Right ventricle myocardium inferior (tissue), 1 donor: ENCODE measurements at places on chromosomes 1 and 21. TPM values are rescaled to one million over a fixed set of nuclear protein-coding genes. Genes with fewer than 3 reads are reported as not detected.

The UBE4B gene
- 66.4 TPM for total RNA-seq

The SPATA46 gene
- total RNA-seq, result not detected

- DNase-seq, result no peak
Measured at GRCh38 chr1:198605406-198605805, 33.4 kb upstream of the PTPRC start.

- DNase-seq, result no peak
Measured at GRCh38 chr1:176696109-176696508, 233.1 kb downstream of the PAPPA2 start.

DNA sequence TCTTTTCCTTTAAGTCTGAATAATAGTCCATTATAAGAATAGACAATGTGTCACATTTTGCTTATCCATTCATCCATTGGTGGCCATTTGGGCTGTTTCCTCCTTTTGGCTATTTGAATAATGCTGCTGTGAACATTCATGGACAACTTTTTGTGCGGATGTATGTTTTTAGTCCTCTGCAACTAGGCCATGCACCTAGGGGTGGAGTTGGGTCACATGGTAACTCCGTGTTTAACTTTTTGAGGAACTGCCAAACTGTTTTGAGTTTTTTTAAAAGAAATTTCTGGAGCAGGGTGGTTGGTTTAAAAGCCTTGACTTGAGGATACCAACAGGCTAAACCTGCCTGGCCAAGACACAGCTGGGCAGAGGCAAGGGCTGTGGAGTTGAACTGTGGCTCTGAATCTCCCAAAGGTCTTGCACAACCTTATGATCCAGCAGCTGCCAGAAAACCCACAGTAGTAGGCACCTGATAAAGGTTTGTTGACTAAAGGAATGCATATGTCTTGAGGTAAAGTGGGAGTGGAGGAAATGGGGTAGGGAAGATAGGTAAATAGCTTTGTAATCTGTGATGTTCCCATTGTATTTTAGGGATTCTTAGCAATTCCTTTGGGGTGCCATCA, 5.6 kb upstream of the RPTN start:
- no peak for DNase-seq

- no peak for DNase-seq
Measured at GRCh38 chr1:87632232-87632631, 303.6 kb downstream of the LMO4 start.

DNA sequence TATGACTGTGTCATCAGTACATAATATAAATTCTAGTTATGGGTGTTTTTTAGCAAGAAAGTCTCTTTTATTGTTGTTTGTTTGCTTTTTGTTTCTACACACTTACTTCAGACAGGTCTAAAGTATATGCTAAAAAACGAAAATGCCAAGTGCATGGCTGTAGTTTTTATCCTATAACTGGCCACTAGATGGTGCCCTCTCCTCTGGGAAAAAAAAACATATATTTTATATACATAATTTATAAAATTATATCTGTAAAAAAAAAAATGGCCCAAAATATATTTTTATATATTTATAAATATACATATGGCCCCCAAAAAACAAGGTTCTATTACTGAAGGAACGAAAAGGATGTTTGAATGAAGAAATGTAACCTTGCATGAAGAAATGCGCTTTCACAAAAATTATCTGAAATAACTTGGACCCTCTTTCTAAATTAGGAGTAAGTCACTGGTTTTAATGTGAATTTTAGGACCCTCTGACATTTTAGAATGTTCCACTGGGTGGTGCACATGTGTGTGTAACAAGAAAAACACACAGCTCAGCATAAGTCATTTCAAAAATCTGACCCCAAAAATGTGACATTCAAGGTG, 93.5 kb downstream of the TTLL7 start:
- no peak for DNase-seq

DNA sequence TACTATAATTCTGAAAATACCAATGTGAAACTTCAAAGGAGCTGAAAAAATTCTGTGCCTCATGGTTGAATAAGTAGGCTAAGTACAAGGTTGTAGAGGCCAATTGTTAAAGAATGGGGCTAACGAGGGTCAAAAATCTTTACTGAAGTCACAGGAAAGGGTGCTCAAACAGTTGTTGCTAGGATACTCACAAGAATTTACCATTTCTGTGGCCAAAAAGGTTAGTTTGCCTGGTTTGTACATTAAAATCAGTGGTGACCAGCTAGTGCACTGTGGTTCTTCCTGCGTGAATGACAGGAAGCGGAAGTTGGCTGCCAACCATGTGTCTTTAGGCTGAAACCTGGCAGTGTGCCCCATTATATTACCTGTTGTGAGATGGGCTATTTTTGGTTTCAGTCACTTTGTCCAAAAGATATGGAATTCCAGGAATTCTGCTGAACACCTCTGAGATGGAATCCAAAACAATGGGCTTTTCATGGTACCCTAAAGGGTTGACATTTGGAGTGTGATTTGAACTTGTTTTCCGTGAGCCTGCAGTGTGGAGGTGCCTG, 13.5 kb downstream of the MAP3K21 start:
- DNase-seq, result no peak
